ENCODE measurements at places on chromosomes 4 and X. TPM values are rescaled to one million over a fixed set of nuclear protein-coding genes. Genes with fewer than 3 reads are reported as not detected.
A peak's percentile ranks its signal among the peaks of the same experiment; 100 is the strongest.

GRCh38 chrX:66014556-66014955 lies 25.3 kb downstream of the VSIG4 start:
- H3K36me3 ChIP-seq: peaks cover 37% of the 10 kb centered on the region
- H3K4me3 ChIP-seq: peak overlapping the region; percentile 55
- H3K27me3 ChIP-seq: no peaks in the 10 kb centered on the region

DNA sequence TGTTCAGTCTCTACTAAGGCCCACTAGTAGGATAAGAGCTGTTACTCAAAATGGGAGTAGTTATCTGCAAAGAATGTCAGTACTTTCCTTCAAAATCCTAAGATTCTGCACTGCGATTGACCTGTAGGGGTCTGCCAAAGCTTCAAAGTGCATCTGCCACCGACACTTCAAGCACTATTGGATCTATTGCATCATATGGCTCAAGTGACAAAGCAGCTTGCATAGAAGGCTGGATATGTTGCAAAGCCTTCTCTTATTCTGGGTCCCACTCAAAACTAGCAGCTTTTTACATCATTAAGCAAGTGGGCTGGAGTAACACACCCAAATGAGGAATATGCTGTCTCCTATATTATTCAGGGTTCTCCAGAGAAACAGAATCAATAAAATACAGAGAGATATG lies 115.4 kb upstream of the EMCN start:
- H3K4me1 ChIP-seq: no peaks in the 10 kb centered on the region
- no peak overlapping the region for H3K4me3 ChIP-seq

DNA sequence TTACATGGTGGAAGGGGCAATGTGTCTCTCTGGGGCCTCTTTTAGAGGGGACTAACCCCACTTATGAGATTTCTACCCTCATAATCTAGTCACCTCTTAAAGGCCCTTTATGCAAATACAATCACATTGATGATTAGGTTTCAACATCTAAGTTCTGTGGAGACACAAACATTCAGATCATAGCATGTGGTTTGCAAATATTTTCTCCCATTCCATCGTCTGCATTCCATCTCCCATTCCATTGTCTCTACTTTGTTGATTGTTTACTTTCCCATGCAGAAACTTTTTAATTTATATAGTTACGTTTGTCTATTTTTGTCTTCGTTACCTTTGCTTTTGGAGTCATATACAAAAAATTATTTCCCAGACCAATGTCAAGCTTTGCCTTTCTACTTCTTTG lies 927.5 kb upstream of the INTU start:
- H3K4me3 ChIP-seq: no peak overlapping the region
- peaks cover 6% of the 10 kb centered on the region for H3K4me1 ChIP-seq
- no peak overlapping the region for H3K27ac ChIP-seq

DNA sequence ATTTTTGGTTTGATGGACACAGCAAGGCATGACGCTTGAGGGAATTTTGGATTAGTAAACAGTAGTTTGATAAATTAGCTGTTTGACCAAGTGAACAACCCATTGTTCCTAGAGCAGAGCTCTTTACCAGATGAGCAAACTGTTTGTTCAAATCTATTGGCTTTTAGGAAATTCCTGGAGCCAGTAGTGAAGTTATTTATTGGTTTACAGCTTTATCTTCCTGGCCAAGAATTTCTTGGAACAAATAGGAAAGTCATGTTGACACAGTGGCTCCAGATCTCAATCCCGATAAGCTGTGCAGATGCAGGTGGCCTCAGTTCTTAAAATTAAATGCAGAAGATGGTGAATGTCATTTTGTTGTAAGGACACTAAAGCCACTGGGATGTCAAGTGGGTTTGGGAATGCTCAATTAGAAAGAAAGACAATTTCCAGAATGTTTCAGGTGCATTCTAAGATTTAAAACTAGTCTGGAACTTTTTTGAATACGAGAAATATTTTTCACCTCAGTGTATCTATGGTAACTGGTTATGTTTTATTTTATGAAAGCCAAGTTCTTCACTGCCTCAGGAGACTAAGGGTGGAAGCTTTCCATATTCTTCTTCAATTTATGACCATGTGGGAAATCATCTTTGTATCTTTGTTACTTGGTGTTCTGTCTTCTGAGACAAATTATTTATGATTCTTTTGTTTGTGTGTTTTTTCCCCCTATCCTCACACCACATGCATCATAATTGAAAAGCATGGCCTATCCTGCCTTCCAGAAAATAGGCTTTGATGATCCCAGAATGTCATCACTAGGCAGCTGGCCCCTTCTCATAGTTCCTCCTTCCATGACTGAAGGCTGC lies 554.5 kb downstream of the STIM2 start:
- H3K27ac ChIP-seq: no peak overlapping the region
- DNase-seq: no peak
- H3K36me3 ChIP-seq: no peaks in the 10 kb centered on the region
- H3K4me3 ChIP-seq: no peak overlapping the region
- H3K4me1 ChIP-seq: no peaks in the 10 kb centered on the region

DNA sequence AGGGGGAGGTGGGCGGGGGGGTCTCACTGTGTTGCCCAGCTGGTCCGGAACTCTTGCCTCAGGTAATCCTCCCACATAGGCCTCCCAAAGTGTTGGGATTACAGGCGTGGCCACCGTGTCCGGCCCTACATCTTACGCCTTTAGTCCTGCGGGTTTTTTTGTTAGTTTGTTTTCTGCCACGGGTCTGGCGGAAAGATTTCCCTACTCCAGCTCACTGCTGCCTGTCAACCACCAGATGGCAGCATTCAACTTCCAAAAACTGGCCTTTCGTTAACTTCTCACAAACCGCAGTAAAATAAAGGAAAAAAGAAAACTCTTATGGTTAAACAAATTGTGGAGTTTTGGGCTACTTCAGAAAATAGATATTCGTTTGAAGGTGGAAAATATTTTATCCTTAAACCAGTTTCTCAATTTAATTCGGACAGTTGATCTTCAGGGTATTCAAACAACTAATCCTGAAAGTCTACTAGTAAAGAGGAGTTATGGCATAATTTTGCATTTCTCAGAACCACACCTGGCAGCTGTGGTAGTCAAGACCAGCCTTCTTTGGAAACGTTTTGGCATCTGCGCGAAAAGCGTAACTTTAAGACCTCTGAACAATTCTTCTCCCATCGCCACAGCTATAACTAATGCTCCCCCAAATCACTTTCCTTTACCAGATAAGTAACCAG lies 41.1 kb downstream of the LUZP4 start:
- DNase-seq: peak; percentile 59
- H3K36me3 ChIP-seq: no peaks in the 10 kb centered on the region
- H3K4me3 ChIP-seq: no peak overlapping the region
- no peaks in the 10 kb centered on the region for H3K4me1 ChIP-seq

TCEAL3 gene
- not detected for total RNA-seq

STPG2 gene
- not detected for total RNA-seq

DNA sequence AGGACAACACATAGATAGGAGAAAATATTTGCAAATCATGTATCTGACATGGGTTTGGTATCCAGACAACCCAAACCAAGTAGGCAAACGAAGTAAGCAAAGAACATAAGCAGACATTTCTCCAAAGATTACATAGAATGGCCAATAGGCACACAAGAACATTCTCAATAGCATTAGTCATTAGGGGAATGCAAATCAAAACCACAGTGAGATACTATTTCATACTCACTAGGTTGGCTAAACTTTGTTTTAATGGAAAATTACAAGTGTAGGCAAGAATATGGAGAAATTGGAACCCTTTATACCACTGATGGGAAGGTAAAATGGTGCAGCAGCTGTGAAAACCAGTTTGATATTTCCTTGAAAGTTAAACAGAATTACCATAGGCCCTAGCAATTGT lies 74.7 kb downstream of the CHRNA9 start:
- H3K4me1 ChIP-seq: no peaks in the 10 kb centered on the region
- DNase-seq: no peak
- H3K36me3 ChIP-seq: no peaks in the 10 kb centered on the region
- H3K27ac ChIP-seq: no peak overlapping the region
- H3K27me3 ChIP-seq: peaks cover 13% of the 10 kb centered on the region

RELL1 gene
- total RNA-seq: 2.3 TPM

GRCh38 chrX:24148121-24148520 lies 1.4 kb upstream of the ZFX start:
- peak overlapping the region; percentile 89 for H3K4me3 ChIP-seq
- H3K27ac ChIP-seq: peak overlapping the region; percentile 96
- H3K27me3 ChIP-seq: no peaks in the 10 kb centered on the region
- H3K4me1 ChIP-seq: peaks cover 12% of the 10 kb centered on the region

DNA sequence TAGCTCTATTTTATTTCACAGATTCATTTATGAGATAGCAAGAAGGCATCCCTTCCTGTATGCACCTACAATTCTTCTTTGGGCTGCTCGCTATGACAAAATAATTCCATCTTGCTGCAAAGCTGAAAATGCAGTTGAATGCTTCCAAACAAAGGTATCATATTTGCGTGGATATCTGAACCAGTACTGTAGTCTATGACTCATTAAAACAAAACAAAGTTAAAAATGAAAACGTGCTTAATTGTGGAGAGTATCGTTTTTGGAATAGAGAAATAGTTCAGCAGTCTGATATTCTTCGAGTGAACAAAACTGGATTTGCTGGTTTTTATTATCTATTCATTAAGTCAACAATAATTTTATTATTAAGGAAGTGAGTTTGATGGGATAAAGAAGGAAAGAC lies 6.3 kb downstream of the AFP start:
- H3K27me3 ChIP-seq: no peaks in the 10 kb centered on the region
- H3K27ac ChIP-seq: no peak overlapping the region
- no peaks in the 10 kb centered on the region for H3K4me1 ChIP-seq

All from K562 (cell line).